Smooth muscle cell of bladder (primary cell): ENCODE measurements at places on chromosomes 3 and 15. TPM values are rescaled to one million over a fixed set of nuclear protein-coding genes. Genes with fewer than 3 reads are reported as not detected.

The FAM107A gene
- under 0.01 TPM in 1 of 2 replicates, not detected in the other for total RNA-seq

The CELF6 gene
- under 0.01 and 0.18 TPM in 2 replicates for total RNA-seq

The ASB14 gene
- under 0.01 TPM in 1 of 2 replicates, not detected in the other for total RNA-seq

The SSR3 gene
- total RNA-seq = 190 and 328 TPM in 2 replicates

The CATSPER2 gene
- 0.37 and 0.43 TPM in 2 replicates for total RNA-seq

The ZNF592 gene
- total RNA-seq = 1.8 and 3.1 TPM in 2 replicates

The PLCB2 gene
- under 0.01 and 0.18 TPM in 2 replicates for total RNA-seq

The CASR gene
- total RNA-seq = not detected in 2 replicates

The SH3GL3 gene
- total RNA-seq = 0.18 and 0.28 TPM in 2 replicates

The ZNF385D gene
- 0.09 and 0.14 TPM in 2 replicates for total RNA-seq

The ISLR gene
- total RNA-seq = 79.9 and 157 TPM in 2 replicates

The NANOGP8 gene
- total RNA-seq = 0.14 TPM in 1 of 2 replicates, not detected in the other

The MYL3 gene
- total RNA-seq = not detected in 2 replicates
